Central memory CD8-positive, alpha-beta T cell (primary cell): ENCODE measurements at places on chromosomes 6 and 20.
A peak's percentile ranks its signal among the peaks of the same experiment; 100 is the strongest.

GRCh38 chr20:4060064-4060795 is 44.9 kb upstream of the RNF24 start:
- DNase-seq, result no peak

DNA sequence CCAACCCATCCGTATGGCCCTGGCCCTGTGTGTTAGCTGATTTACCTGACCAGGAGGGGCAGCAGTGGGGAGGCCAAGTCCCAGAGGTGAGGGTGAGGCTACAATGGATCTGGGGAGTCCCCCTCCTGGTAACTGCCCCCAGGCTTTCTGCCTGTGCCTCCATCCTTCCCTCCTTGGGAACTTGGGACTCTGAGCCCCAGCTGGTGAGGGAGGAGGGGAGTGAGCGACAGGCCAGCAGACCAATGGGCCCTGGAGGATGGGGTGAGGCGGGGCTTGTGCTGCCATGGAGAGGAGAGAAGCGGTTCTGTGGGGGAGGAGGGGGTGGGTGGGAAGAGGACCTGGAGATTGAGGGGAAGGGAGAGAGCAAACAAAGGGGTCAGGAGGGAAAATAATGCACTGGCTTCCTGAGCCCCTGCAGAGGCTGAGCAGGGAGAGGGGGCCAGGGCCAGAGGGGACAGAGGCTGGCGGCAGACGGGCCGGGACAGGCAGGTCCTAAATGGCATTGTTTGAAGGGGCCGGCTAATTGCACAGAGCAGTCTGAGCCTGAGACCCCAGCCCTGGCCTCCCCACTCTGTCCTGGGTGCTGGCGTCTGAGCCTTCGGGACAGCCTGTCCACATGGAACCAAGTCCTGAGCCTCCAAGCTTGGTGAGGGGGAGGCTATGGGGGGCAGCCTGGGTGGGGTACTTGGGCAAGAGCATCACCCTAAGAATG is 17.5 kb downstream of the DNMT3B start:
- no peak for DNase-seq

GRCh38 chr6:7060769-7061516 is 46.8 kb upstream of the RREB1 start:
- DNase-seq, result no peak

DNA sequence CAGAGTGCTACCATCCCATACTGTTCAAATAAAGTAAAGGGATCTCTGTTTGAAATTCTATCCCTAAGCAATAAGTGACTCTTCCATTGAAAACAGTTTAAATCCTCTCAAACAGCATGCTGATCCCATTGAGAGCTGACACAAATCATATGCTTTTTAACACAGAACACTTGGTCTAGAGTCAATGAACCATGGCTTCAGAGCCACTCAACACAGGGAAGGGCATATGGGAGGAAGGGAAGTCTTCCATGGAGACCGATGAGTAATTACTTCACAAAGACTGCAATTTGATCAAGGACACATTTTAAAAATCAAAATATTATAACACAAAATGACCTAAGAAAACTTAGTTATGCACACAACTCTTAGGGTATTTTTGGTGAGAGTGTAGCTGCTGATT is 1073.0 kb upstream of the MAP3K7 start:
- no peak for DNase-seq

GRCh38 chr6:98136333-98136732 is 698.0 kb upstream of the POU3F2 start:
- no peak for DNase-seq

DNA sequence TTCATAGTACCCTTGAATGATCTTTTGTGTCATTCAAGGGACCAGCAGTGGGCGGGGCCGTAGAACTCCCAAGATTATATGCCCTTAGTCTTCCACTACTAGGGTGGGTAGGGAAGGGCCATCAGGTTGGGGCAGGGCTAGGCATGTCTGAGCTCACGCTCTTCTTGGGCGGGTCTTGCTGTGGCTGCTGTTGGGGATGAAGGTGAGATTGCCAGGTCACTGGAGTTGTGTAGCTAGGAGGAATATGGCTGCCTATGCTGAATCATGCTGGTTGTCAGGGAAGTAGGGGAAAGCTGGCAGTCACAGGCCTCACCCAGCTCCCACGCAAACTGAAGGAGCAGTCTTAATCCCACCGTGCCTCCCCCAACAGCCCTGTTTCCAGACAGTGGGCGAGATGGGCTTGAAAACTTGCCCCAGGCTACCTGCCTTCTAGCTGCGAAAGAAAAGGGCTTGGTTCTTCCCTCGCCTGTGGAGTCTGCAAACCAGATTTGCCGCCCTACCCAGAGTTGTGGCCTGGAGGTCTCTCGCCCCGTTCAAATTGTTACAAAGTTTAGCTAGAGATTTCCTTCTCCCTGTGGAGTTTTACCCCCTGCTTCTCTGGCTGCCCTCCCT is 76.4 kb upstream of the ADGRF4 start:
- no peak for DNase-seq

DNA sequence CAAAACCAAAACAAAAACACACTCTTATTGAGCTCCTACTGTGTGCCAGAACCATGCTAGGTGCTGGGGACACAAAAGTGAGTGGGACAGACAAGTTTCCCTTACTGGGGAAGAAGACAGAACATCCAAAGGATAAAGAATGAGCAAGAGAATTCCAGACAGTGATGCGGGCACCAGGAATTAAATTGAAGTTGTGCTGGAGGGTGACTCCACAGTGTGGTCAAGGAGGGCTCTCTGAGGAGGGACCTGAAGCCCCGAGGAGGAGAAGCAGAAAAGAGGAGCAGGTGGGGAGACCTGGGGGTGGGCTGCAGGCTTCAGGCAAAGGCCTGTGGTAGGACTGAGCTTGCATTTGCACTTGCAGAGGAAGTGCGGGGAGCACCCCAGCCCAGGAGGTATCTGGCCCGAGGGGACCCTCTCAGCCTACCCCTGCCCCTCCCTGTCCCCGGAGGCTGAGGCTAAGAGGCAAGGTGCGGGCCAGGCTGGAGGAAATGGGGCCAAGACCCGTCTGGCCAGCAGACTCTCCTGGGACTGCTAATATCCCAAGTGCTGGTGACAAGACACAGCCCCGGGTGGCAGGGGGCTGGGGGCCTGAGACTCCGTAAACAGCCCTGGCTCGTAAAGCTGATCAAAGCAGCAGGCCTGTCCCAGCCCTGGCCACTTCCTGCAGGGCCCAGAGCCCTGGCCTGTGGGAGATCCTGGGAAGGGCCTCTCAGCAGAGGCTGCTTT is 57.1 kb downstream of the SNAI1 start:
- DNase-seq, result no peak

DNA sequence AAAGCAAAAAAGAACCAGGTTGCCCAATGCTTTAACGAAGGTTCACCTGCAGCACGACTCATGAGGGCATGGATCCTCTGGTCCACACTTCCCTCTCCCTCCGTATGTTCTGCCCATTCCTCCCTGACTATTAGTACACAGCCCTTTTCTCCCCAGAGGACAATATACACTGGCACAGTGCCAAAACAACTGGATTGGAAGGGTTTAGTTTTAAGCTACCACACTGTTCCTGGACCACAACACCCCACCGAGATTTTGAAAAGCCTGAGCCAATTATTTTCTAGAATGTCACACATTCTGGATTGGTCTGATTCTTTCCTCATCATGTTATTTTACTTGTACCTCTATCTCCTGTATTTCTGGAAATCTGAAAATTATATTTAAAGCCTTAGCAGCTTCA is 2.9 kb upstream of the AKAP7 start:
- no peak for DNase-seq

DNA sequence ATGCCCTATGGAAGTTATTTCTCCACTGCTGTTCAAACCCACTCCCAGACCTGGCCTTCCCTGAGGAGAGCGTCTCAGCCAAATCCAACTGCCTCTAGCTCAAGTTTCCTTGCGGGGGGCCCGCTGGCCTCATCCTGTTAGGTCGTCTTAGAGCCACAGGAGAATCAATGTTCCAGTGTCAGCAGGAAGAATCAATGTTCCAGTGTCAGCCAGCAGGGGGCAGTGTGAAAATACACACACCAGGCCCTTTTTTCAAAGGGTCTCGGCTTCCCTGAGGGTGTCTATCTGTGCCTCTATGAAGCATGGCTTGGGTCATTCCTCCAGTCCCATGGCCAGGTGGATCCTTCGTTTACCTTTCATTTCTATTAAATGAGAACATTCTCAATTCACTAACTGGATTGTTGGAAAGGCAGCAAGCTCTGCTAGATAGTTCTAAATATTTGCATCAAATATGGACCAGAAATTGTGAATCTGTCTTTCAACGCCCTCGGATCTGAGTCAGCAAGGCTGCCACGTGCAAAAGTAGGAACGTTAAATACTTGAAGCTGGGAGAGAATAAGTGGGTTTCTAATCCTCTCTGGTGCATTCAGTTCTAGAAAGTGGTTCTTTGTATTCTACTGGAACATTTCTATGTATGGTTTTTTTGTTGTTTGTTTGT is 19.2 kb downstream of the PRND start:
- peak; percentile 60 for DNase-seq

DNA sequence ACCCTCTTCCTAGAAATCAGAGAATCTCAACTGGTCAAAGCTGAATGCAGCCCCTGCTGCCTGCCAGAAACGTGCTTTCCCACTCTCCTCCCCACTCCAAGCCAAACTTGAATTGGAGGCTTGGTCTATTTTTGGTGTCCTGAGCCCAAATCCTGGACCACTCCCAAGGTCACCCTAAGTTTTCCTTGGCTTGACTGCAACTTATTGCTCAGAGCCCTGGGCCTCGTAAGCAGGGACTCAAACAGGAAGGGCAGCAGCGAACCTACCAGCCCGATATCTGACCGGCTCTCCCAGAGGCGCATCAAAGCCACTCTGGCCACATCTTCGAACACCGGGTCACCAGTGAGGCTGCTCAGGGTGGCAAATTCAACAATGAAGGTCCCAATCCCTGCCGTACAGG is 12.7 kb downstream of the EDEM2 start:
- DNase-seq, result no peak
